ENCODE measurements at places on chromosomes 13 and 19.

DNA sequence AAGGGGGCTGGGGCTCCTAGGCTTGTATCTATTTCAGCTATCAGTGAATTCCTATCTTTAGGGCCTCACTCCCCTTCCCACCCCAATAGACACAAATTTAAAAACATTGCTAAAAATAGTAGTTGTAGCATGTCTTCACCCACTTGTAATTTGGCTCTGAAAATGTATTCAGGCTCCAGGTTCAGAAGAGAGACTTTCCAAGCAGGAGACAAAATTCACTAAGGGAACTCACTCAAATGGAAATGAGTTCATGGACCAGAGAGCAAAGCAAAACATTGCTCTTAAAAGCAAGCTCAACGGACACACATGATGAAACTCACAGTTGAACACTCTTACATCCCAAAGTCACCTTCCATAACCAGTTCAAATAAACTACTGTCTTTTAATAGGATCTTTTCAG is 36.8 kb downstream of the PHF11 start:
- no peak for DNase-seq

DNA sequence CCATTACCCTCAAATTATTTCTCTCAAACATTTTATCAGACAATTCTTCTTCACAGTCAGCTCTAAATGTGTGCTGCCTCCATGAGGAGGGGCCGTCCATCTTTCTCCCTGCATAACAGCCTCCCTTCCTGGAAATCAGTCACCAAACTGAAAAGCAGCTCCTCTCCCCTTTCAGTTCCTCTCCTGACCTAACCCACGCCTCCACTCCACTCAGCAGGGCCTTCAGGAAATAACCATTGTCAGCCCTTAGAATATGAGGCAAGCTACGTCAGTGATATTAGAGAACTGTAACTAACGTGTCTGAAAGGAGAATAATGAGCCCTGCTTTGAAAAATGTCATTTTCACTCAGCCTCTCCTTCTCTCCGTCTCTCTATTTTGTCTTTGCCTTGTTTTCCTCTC is 116.2 kb downstream of the OLFM4 start:
- DNase-seq, result no peak

DNA sequence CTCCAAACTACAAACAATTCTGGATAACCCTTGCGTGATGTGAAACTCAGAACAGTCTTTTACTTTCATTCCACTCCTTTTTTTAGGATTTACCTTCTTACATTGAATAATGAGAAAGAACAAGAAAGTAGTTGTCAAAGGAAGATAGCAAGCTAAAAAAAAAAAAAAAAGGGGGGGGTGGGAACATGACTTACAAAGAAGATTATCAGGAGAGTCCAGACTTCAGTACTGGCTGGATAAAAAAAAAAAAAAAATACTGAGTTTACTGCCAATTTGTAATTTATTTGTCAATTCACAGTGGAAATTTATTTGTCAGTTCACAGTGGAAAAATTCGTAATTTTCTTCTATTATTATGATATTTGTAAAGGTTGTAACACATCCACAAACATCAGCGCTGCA is 792.4 kb upstream of the SLITRK5 start:
- no peak for DNase-seq

- no peak for DNase-seq
These were observed 6.9 kb upstream of the ZNF555 start for GRCh38 chr19:2834294-2834871.

GRCh38 chr19:416416-416815 is 7.5 kb upstream of the C2CD4C start:
- DNase-seq, result no peak

GRCh38 chr19:41311072-41311471 is 1.1 kb downstream of the CCDC97 start:
- no peak for DNase-seq

DNA sequence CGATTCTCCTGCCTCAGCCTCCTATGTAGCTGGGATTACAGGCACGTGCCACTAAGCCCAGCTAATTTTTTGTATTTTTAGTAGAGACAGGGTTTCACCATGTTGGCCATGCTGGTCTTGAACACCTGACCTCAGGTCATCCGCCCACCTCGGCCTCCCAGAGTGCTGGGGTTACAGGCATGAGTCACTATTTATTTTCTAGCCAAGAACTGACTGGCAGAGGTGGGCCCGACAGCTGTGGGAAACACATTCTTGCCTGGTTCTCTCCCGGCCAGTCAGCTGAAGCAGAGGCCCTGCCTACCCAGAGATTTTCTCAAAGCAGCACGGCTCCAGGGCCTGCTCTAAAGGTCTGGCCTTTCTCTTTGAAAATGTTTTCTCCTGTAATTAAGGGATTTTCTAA is 108.0 kb downstream of the KCTD15 start:
- no peak for DNase-seq

GRCh38 chr13:78194904-78195639 is 276.4 kb upstream of the EDNRB start:
- DNase-seq, result no peak

- DNase-seq, result no peak
These were observed 8.3 kb upstream of the CDC42EP5 start for GRCh38 chr19:54481326-54481930.

- no peak for DNase-seq
These were observed 840.2 kb downstream of the UQCRFS1 start for GRCh38 chr19:28372576-28373247.

DNA sequence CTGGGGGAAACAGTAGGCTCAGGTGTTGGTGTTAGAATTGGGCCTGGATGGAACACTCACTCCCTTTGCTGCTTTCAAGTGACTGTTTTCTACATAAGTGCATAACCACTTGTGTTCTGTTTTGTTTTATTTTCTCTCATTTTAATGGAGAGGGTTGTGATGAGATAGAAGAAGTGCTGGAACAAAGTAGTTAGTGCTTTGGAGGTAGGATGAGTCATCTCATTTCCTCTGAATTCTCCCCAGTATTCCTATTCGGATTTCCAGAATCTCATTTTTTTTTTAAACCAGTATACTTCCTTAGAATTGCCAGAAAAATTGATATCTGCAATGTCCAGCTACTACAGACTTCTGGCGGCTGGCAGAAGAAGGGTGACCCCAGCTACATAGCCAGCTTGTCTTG is 575.9 kb downstream of the MYO16 start:
- no peak for DNase-seq

DNA sequence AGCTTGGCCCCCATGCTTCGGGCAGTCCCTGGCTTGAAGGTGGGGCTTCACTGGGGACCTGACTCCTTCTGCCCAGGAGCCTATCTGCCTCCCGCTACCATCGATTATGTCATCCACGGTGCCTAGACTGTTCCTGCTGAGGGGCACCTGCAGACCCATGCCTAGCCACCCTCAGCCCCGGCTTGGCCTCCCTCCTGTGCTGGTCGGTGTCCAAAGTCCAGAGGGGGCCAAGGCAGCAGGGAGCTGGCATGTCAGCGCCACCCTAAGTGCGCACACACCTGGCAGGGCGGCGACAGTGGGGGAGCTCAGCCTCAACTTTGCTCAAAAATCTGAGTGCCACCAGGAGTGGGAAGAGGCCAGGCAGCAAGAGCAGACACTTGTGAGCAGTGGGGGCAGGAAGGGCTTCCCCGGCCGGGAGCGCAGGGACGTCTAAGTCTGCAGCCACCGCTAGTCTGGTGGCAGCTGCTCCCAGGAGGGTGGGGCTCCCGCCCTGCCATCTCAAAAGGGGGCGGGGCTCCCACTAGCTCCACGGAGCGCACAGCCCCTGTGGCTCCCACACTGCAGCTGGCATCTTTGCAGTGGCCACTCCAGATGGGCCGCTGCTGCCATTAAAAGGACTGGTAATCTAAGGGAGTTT is 13.5 kb upstream of the URAD start:
- DNase-seq, result no peak
